ENCODE measurements at places on chromosomes 16 and 17.

DNA sequence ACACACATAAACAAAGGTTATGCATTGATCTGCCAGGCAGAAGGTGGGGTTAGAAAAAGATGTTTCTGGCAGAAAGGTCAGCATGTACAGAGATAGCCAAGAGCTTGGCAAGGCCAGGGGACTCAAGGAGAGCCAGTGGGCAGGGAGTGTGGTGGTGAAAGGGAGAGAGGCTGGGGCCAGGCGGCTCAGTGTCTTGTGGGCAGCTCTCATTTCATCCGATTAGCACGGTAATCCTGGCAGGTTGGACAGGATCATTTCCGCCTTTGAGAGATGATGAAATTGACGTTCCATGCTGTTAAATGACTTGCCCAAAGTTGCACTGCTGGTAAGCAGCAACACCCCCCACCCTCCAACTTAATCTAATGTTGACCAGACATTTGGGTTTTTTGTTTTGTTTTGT, 3.6 kb downstream of the CHD9 start:
- no peak for DNase-seq

- DNase-seq: no peak
Observed at GRCh38 chr17:60231234-60231633, 81.5 kb downstream of the CA4 start.

DNA sequence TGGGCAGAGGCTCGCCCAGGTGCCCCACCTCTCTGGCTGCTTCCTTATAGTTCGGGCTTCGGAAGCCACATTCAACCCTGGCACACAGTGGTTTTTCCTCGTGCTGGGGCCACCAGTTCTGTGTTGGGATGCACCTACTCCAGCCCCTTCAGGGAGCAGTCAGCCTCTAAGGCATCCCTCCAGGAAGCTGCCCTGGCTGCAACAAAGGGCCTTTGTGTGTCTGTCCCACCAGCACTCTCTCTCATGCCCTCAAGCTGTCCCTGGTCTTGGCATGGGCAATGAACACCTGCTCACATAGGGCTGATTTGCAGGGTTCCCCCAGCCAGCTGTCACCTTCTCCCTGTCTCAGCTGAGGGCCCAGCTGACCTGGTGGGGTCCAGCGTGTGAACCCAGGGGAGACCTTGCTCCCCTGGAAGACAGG, 754 bp upstream of the NOXO1 start:
- DNase-seq: no peak

DNA sequence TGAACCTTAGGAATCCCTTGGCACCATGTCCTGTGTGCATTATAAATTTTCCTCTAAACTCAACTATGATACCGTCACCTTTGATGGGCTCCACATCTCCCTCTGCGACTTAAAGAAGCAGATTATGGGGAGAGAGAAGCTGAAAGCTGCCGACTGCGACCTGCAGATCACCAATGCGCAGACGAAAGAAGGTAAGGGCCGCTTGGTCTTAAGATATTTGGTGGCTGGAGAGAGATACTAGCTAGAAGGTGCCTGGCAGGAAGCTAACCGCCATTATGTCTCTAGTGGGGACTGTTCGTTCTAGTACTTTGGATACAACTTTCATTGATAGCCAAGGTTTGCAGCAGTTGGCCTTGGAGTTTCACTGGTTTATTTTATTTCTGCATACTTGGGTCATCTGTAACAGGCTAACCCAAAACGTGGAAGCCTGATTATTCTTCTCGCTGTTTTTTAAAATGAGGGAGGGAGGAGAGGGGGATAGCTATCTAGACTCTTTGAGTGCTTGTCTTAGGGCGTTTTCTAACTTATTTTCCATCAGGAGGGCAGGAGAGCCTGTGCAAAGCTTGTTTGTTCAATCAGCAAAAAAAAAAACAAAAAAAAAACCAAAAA, 1.3 kb downstream of the RBBP6 start:
- no peak for DNase-seq

DNA sequence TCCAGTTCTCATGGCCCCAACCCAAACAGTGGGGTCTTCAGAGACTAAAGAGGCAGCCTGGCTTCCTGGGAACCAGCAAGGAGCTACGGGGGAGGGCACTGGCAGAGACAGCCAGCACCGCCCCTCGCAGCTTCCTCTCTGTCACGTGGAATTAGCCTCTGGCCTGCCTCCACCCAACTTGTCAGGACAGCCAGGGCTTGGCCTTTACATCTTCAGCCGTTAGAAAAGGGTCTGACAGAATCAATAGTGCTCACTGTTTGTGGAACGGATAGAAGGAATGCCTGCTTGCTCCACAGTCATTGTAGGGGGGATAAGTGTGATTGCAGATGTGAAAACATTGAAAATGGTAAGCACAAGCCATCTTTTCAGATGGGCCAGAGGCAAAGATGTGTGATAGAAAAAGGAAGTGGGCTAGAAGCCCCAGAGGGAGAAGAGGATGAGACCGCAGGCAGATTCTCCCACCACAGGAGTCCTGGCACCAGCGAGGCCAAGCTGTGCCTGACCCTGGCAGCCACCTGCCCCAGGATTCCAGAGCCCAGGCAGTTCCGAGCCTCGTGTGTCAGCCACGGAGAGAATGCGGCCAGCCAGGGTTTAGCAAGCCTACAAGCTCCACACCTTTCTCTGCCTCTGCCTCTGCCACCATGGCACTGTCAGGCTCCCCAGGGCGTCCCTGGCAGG, 18.6 kb downstream of the GRIN2C start:
- DNase-seq: no peak

- DNase-seq: no peak
Observed at GRCh38 chr16:63361032-63361624, 1324.9 kb upstream of the CDH8 start.

- DNase-seq: no peak
Observed at GRCh38 chr17:49372425-49372824, 10.4 kb upstream of the ZNF652 start.
